ENCODE measurements at places on chromosomes 3 and 15.
A peak's percentile ranks its signal among the peaks of the same experiment; 100 is the strongest.

GRCh38 chr3:175208326-175208725 lies 349.2 kb downstream of the NAALADL2 start:
- DNase-seq: no peak
- H3K4me3 ChIP-seq: no peak overlapping the region
- no peak overlapping the region for H3K27ac ChIP-seq
- H3K4me1 ChIP-seq: no peaks in the 10 kb centered on the region
- H3K27me3 ChIP-seq: no peaks in the 10 kb centered on the region
- H3K36me3 ChIP-seq: peaks cover 8% of the 10 kb centered on the region

GRCh38 chr3:82556113-82556512 lies 794.7 kb upstream of the GBE1 start:
- H3K4me3 ChIP-seq: no peak overlapping the region
- no peaks in the 10 kb centered on the region for H3K27me3 ChIP-seq
- no peaks in the 10 kb centered on the region for H3K4me1 ChIP-seq
- no peak for DNase-seq
- no peaks in the 10 kb centered on the region for H3K36me3 ChIP-seq

GRCh38 chr3:156836701-156837100 lies 10.5 kb downstream of the LEKR1 start:
- H3K4me3 ChIP-seq: no peak overlapping the region
- no peaks in the 10 kb centered on the region for H3K36me3 ChIP-seq
- H3K4me1 ChIP-seq: peaks cover 19% of the 10 kb centered on the region
- DNase-seq: no peak
- peak overlapping the region; percentile 71 for H3K27ac ChIP-seq

DNA sequence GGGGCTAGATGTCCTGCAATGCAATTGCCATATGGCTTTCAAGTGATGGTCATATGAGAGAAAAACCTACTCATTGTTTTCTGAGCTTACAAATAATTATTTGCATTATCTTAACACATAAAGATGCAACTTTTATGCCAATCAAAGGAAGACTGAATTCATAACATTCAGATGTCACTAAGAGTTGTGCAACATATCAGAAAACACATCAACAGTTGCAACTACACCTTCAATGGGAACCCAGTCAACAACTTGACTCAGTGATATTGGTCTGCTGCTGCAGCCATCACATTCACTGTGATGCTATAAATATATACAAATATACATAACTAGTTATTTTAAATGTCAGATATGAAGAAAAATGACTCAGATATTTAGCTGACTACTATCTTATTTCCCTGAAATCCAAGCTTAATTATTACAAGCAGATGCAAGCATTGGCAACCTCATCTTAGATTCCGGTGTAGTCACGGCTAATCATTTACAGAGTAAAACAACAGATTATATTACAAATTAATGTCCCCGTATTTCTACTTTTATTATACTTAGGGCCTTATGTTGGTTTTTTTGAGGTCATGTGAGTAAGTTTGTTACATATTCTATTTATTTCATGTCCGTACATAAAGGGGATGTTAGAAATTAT lies 23.7 kb downstream of the CNTN3 start:
- H3K4me1 ChIP-seq: no peaks in the 10 kb centered on the region
- no peaks in the 10 kb centered on the region for H3K36me3 ChIP-seq
- H3K27me3 ChIP-seq: no peaks in the 10 kb centered on the region
- no peak for DNase-seq
- H3K27ac ChIP-seq: no peak overlapping the region

DNA sequence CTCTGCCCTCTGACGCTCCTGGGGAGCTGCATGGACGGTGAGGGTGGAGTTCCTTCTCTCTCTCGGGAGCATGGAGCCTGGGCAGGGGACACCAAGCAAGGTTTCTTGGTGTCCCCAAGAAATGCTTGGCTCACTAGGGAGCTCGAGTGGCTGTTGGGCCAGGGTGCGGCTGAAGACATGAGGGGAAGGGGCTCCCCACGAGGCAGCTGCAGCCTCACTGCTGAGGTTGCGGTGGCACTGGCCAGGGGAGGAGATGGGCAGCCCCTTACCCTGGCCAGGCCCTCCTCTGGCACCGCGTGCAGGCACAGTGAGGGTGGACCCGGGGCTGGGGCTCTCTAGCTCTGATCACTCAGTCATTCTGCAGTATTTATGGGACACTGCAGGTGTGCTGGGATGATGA lies 43.5 kb upstream of the SLC41A3 start:
- H3K27me3 ChIP-seq: peaks cover 3% of the 10 kb centered on the region
- H3K36me3 ChIP-seq: no peaks in the 10 kb centered on the region
- peak; percentile 28 for DNase-seq
- peaks cover 2% of the 10 kb centered on the region for H3K4me1 ChIP-seq
- no peak overlapping the region for H3K27ac ChIP-seq

DNA sequence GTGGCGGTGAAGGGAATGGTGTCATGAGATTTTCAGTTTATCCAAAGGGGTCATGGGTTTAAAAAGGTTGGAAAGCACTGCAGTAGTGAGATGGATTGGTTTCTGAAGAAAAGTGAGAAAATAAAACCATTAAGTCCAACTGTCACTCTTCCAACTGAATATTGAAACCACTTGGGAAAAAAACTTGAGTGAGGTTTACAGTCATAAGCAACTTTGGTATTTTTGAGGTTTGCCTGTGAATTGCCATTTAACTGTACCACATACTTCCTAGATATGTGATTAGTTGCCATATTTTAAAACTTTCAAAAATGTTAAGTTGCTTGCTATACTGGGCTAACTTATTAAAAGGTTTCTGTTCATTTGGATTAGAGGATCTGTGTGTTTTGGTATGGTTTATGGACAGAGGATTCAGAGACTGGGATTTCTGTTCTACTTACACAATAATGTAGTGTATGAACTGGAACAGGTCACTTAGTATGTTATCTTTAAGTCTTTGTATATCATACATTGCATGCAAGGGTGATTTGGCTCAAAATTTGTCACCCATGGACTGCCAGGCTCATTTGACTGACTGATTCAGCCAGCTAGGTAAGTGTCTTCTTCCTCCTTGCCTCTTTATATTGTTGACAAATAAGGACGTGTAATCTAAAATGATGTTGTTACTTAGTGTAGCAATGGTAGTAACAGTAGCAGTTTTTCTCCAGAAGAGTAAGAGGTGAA lies 201.4 kb upstream of the EOMES start:
- H3K36me3 ChIP-seq: no peaks in the 10 kb centered on the region
- H3K27me3 ChIP-seq: no peaks in the 10 kb centered on the region
- no peak for DNase-seq

- H3K36me3 ChIP-seq: peaks cover 9% of the 10 kb centered on the region
- H3K4me3 ChIP-seq: no peak overlapping the region
- no peaks in the 10 kb centered on the region for H3K27me3 ChIP-seq
- no peak overlapping the region for H3K27ac ChIP-seq
- peaks cover 28% of the 10 kb centered on the region for H3K4me1 ChIP-seq
Measured at GRCh38 chr3:42182555-42182954, 83.4 kb downstream of the CCK start.

DNA sequence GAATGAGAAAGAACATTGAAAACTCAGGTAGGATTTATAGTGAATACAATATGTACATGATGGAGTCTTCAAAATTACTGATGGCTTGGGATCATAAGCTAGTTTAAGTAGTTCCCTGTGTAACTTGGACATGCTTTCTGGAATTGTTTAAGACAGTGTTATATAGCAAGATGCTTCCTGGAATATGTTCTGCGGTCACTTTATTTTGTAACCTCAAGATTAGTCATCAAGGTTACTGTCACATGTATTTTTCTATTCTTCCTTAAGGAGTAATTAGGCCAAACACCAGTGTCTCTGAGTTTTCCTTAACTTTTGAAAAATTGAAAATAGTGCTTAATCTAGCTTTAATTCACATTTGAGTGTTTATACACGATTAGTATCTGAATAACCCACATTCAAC lies 760.3 kb upstream of the ARRDC4 start:
- no peak for DNase-seq
- H3K36me3 ChIP-seq: no peaks in the 10 kb centered on the region
- H3K4me3 ChIP-seq: no peak overlapping the region
- H3K27ac ChIP-seq: no peak overlapping the region

DNA sequence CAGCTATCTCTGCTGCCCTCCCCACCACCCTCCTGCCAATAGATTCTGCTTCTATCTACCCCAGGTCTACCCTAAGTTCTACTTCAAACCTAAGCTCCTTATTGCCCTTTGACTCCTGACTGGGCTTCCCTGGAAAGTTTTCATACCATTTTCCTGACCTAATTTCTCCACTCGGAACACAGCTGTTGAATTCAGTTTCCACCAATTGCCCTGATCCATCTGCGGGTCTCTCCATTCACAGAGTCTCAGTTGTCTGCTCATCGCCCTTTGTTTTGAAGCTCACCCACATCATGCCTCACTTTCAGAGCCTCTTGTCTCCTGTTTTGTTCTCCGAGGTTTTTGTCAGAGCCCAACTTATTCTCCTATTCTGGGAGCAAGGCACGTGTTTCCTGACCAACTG lies 56.8 kb upstream of the ABI3BP start:
- no peak overlapping the region for H3K4me3 ChIP-seq
- H3K4me1 ChIP-seq: peaks cover 5% of the 10 kb centered on the region
- H3K27ac ChIP-seq: no peak overlapping the region
- no peaks in the 10 kb centered on the region for H3K36me3 ChIP-seq
- DNase-seq: no peak

- H3K4me1 ChIP-seq: no peaks in the 10 kb centered on the region
- H3K27me3 ChIP-seq: no peaks in the 10 kb centered on the region
- no peak overlapping the region for H3K27ac ChIP-seq
- H3K4me3 ChIP-seq: no peak overlapping the region
- no peak for DNase-seq
- H3K36me3 ChIP-seq: no peaks in the 10 kb centered on the region
Measured at GRCh38 chr15:48385031-48385830, 54.0 kb downstream of the DUT start.

DNA sequence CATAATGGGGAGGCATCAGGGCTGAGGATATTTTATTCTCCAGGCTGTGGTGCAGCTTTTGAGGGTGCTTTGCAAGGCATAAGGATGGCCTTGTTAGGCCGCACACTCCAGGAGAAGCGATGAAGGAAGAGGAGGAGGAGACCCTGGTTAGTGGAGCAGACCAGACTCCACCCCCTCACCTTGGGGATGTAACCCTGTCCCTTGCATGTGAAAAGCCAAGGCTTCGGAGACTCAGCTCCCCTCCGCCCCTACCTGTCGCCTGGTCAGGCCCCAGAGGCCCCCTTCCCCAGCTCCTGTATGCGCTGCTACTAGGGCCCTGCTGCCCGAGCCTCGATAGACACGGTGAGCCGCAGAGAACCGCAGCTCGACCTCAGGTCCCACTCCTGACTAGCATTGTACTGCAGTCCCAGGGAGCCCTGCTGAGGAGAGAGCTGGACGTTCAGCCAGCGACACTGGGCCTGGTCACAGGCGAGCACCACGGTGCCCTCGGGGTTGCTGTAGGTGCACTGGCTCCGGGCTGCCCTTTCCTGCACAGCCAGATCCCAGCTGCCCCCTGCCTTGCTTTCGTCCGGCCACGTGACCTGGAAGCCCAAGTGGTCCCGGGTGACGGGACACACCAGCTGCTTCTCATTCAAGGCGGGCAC lies 10.2 kb downstream of the CPN2 start:
- peaks cover 15% of the 10 kb centered on the region for H3K27me3 ChIP-seq
- no peaks in the 10 kb centered on the region for H3K36me3 ChIP-seq
- H3K4me1 ChIP-seq: peaks cover 34% of the 10 kb centered on the region

DNA sequence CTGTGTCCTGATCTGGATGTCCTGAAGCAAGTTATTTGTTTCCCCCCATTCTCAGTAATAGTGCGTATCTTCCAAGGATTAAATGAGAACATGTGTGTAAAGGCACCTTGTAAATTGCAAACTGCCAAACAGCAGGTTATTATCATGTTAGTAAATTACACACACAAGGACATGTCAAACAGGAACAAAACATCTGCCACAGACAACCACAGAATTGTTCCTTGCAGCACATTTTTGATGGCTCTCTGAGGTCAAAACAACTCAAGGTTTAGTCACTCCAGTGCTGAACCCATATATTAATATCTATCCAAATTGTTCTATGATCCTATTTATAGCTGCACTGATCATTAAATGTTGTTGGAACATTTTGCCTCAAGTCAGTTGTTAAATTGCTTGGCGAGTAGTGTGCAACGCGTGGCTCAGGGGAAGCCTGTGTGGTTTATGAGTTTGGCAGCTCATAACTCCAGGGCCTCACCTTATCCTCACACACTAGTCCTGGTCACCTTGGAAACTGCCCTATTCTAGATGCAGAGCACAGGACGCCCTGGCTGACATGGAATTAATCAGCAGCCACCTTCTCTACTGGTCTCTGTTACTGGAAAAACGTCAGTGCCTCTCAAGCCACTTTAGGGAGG lies 46.3 kb upstream of the CDV3 start:
- H3K36me3 ChIP-seq: no peaks in the 10 kb centered on the region
- no peaks in the 10 kb centered on the region for H3K4me1 ChIP-seq
- H3K27ac ChIP-seq: no peak overlapping the region
- no peaks in the 10 kb centered on the region for H3K27me3 ChIP-seq

DNA sequence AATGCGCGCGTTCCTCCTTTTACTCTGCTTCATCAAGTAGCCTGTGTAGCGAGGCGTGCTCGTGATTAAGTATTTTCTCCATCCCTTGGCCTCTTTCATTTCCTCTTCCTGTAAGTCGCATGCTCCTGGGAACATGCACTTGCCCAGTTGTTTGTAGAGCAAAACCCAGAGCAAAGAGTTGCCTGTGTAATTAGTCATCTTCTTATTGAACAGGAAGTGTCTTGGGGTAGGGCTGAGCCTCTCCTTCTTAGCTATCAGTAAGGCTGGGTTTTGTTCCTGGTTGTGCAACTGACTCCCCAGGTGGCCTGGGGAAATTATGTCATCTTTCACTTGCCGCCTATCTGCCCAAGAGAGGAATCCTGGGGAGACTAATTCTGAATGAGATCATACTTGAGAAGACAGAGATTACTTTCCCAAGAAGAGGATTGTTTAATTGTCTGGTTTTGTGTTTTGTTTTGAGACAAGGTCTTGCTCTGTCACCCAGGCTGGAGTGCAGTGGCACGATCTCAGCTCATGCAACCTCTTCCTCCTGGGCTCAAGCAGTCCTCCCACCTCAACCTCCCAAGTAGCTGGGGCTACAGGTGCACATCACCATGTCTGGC lies 14.9 kb downstream of the LIPH start:
- no peak for DNase-seq
- peaks cover 2% of the 10 kb centered on the region for H3K27me3 ChIP-seq
- H3K36me3 ChIP-seq: no peaks in the 10 kb centered on the region
- peaks cover 6% of the 10 kb centered on the region for H3K4me1 ChIP-seq

All from mesothelial cell of epicardium (in vitro differentiated cells).